C1 segment of cervical spinal cord (tissue), 14 donors: ENCODE measurements at places on chromosomes 12 and 14.
A peak's percentile ranks its signal among the peaks of the same experiment; 100 is the strongest.

- DNase-seq, result no peak
Measured at GRCh38 chr12:80849337-80849736, 88.4 kb downstream of the LIN7A start.

DNA sequence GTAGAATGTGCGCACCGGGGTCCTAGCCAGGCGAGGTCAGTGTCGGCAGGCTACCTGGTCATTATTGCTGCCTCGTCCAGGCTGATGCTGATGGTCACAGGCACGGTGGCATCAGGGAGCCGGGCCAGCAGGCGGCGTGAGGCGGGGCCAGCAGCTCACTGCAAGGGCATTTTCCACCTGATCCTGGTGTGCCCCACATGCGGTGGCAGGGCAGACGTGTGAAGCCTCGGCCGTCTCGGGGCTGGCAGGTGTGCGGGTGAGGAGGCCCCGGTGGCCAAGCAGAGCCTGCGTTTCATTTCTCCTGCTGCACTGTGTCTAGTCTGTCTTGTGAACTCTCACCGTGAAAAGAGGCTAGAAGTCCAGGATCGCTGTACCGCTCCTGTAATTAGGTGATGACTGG, 12.0 kb upstream of the AMN start:
- no peak for DNase-seq

DNA sequence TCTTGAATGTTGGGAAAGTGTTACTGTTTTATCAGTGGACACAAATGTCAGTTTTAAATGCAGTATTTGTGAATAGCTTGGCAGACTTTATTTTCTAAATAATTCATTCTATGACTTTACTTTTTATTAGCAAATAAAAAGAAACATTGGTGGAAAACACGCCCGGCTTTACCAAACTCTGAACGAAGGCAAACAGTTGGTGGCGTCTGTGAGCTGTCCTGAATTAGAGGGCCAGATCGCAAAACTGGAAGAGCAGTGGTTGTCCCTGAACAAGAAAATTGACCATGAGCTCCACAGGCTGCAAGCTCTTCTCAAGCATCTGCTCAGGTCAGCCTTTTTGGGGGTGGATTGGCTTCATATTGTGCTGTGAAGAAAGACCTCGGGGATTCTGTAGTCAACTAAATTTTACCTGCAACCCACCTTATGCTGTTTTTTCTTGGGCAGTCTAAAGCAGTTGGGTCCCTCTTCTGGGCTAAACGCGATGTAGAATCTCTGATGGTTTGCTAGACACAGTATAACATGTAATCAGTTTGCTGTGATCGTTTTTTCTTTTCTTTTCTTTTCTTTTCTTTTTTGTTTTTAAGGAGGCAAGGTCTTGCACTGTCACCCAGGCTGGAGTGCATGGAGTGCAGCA, 156.4 kb downstream of the ESR2 start:
- DNase-seq, result no peak

DNA sequence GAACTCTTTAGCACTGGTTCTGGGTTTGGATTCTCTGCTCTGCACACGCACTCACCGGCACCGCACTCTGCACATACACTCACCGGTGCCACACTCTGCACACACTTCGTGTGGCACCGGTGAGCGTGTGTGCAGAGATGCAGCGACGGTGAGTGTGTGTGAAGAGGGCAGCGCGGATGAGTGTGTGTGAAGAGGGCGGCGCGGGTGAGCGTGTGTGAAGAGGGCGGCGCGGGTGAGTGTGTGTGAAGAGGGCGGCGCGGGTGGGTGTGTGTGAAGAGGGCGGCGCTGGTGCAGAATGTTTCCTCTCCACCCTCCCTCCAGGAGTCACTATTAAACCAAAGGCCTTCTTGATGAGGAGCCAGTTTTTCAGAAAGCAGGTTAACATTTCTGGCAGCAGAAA, 49.2 kb upstream of the MMP17 start:
- no peak for DNase-seq

DNA sequence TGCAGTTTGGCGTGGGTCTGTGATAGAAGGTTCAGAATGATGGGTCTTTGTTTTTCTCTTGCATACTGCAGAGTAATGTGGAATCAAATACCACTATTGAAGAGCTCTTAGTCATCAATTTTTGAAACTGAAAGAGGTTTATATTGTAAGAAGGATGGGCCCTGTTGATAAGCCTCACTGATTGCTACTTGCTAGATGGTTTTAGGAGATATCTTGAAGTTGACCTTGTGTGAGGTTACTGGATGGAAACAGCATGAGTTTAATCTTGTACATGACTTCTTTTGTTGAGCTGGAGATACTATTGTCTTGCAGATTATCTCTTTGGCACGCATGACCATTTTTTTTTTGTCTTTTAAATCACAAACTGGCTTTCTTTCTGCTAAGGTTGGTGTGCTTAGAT, 13.8 kb downstream of the BICD1 start:
- no peak for DNase-seq

- DNase-seq, result no peak
Measured at GRCh38 chr14:68886109-68886434, 93.0 kb downstream of the ACTN1 start.

- DNase-seq, result no peak
Measured at GRCh38 chr12:127342861-127343260, 924.1 kb upstream of the TMEM132C start.

DNA sequence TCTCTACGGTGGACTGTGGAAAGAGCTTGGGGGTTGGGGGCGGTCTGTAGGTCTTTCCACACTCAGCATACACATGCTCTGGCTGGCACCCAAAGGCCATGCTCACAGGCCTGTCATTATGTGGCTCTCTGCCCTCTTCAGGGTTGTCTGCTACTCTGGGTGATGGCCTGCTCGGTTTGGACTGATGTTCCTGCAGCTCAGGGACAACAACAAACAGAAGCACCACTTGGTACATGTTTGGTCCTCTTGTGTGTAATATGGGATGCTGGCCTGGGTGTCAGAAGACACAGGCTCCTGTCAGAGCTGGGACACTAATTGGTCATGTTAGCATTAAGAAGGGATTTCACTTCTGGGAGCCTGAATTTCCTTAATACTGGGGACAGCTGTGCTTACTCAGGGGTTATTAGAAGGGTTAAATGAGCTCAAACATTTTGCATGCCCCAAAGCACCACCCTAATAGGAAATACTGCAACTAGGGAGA, 32.7 kb upstream of the SELPLG start:
- peak; percentile 44 for DNase-seq

DNA sequence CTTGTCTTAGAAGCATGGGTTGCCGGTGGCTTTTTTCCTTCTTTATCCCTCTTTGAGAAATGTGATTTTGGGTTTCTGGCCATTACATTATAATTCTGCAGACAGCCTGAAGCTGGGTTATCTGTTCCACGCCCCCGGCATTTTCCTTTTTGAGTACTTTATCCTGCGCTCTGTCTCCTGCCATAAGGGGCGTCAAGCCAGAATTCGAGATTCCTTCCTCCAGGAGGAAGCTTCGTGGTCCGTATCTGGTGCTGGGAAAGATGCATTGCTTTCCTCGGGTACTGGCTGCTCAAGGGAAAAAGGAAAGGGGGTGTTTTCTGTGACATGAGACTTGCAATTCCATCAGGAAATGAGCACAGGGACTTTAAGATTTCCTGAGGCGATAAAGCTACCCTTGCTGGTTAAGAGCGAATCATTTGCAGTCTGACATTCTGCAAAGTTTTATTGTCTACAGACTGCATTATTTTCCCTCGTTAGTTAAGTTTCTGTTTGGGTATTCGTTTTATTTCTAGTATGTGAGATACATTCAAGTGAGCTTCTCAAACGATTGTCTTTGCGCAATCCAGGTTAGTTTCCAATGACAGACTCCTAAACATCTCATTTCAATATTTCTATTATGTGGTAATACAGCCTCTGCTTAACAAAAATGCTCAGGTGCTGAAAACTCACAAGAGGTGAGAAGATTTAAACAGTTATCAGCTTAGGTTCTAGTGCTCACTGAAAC, 694 bp downstream of the AKAP5 start:
- DNase-seq, result no peak

GRCh38 chr12:6768990-6769389, 2.8 kb downstream of the PTMS start:
- no peak for DNase-seq

DNA sequence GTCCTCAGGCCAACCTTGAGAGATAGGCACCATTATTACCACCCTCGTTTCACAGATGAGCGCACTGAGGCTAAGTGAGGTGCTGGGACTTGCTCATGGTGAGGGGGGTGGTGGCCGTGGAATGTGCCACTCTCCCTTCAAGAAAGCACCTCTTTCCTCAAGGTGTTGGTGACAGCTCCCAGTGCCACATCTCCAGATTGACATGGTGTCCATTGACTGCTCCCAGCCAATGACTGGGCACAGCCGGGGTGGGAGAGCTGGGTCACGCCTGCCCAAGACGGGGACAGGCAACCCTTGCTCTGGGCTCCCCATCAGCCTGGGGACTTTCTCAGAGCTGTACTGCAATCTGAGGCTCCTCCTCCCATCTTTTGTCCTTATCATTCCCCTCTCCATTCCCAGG, 21.0 kb upstream of the MYL2 start:
- DNase-seq, result no peak

DNA sequence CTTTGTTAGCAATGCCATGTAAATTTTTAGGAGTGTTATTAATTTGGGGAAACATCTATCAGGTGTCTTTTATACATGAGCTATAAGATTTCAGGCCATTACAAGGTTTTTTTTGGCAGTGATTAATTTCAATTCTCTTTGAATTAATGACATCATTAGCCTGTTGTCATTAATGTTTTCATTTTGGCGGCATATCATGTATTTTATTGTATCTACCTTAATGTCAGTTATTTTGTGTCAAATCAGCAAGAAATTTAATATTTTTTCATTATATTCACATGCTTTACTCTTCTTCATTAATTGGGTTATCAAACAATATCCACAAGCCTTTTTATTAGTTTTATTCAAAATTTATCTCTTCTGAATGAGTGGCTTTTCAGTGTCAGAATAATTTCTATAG, 153.0 kb upstream of the CAND1 start:
- no peak for DNase-seq

DNA sequence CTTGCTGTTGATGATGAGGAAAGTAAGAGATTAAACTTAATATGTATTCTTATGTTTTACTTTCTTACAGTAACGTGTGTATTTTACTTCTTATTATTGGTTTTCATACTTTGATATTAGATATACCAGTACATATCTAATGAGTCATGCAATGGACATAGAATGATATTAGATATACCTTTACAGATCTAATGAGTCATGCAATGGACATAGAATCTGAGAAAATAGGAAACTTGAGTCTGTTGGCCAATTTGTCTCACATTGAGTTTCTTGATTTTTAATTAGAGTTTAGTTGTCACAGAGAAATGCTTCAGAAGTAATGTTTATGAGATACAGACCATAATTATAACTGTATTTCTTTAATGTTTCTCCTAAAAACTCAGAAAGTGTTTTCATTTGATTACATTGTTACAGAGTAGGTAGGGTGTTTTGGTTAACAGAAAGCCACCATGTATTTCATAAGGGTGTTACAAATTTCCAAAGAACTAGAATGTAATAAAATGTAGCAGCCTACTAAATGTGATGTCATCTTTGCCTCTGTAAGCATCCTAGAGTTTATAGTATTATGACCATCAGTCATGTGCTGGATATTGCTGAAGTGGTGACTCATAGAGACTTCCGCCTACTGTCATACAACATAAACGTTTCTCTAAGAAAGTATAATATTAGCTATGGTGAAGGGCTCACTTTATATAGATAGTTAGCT, 3.0 kb downstream of the GAS2L3 start:
- DNase-seq, result no peak
